OCI-LY7 (cell line): ENCODE measurements at places on chromosomes 6 and 20.

GRCh38 chr6:53340536-53340935, 8.2 kb downstream of the ELOVL5 start:
- DNase-seq: no peak

DNA sequence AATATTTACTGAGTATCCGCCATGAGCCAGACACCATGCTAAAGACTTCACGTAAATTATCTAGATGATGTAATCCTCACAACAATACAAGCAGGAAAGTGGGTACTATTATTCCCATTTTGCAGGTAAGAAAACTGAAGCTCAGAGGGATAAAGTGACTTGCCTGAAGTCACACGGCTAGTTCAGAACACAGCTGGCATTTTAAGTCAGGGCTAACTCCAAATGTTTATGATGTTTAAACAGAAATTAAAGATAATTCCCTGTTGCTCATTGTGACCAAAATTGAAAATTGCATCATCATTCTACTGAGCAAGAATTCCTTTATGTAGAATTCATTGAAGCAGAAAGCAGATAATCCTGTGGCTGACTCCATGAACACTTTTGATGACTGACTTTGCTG, 71.3 kb upstream of the STXBP5 start:
- DNase-seq: no peak

DNA sequence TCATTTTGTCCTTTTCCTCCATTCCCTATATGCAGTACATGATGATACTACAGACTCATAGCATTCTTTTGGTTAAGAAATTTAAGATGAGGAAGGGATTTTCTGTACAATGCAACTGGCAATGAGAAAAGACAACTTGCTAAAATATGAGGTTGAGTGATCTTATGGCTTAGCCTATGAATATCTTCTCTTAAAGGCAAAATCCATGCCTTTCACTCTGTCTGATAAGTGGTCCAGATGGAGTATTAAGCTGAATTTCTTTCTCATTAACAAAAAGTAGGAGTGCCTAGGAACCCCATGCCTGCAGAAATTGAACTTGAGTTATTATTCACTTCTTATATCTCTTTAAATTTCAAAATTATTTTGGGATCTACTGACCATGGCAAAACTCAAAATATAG, 135.3 kb downstream of the GRIK2 start:
- no peak for DNase-seq

DNA sequence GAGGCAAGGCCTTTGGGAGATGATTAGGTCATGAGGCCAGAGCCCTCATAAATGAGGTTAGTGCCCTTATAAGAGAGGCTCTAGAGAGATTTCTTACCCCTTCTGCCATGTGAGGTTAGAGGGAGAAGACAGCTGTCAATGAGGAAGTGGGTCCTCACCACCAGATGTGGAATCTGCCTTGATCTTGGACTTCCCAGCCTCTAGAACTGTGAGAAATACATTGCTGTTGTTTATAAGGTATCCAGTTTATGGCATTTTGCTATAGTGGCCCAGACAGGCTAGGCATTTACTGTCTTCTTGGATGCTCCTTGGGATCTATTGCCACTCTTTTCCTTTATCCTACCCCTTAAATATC, 57.1 kb upstream of the CITED2 start:
- no peak for DNase-seq

DNA sequence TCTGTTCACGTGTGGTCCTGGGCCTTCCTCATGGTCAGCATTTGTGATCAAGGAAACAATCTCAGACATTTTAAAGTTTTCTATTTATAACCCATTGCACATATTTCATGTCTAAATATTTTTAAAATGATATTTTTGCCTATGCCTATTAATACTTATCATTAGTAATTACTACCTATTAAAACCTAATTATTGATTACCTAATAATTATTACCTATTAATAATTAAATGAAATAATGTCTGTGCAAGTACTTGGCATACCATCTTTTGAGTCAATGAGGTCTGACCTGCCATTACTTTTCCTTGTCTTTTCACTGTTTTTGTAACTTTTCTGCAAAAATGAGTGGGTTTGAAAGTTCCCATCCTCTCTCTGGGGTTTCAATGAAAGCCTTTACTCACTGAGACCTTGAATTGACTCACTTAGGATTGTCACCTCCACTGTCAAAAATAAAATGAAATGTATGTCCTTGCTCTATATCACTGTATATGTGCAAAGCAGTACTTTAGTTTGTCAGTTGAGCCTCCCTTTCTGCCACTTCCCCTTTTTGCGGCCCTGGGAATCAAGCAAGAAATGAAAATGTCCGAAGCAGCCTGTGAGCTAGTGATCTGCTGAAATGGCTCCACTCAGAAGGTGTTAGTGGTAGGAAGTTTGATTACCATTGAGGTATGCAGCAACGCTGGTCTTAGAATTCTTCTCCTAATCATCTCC, 87.8 kb downstream of the L3MBTL3 start:
- no peak for DNase-seq

- DNase-seq: no peak
These were observed 7.1 kb downstream of the ALDH5A1 start for GRCh38 chr6:24501914-24502313.

DNA sequence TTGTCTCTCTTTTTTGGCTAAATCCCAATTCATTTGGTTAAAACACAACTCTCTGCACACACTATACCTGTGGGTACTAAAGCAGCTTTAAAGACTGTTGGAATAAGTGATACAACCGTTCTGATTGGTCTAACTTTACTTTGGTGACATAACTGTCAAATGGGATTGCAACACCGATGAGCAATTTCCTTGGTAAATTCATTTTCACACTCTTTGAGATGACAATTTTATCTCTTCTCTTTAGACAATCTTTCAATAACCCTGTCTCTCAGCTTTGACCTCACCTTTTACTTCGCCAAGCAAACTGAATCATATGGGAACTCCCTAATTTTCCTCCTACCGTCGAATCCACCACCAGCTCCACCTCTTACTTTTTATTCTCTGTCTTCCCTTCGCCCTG, 60.8 kb downstream of the ECT2L start:
- no peak for DNase-seq

DNA sequence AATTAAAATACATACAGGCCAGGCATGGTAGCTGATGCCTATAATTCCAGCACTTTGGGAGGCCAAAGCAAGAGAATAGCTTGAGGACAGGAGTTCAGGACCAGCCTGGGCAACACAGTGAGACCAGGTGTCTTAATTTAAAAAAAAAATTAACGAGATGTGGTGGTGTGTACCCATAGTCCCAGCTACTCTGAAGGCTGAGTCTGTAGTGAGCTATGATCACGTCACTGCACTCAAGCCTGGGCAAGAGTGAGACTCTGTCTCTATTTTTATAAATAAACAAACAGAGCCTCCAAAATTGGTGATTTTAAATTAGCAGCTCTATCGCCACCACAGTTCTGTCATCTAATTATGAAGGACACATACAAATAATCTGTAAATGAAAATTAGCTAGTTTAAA, 37.9 kb downstream of the ABHD12 start:
- DNase-seq: no peak

DNA sequence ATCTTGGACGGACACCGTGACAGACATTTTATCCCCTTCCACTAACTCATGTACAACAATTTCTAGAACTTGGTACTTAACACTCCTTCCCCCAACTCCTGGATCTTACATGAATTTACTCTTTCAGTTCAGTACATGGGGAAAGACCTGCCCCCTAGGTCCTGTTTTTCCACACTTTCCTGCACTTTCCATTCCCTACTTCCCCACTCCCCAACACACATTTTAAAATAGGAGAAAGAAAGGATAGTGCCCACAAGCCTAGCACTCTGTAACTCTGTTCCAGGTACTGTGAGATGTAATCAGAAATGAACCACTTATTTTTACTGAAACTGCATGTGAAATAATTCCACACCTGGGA, 1.3 kb downstream of the ADGRG6 start:
- no peak for DNase-seq

DNA sequence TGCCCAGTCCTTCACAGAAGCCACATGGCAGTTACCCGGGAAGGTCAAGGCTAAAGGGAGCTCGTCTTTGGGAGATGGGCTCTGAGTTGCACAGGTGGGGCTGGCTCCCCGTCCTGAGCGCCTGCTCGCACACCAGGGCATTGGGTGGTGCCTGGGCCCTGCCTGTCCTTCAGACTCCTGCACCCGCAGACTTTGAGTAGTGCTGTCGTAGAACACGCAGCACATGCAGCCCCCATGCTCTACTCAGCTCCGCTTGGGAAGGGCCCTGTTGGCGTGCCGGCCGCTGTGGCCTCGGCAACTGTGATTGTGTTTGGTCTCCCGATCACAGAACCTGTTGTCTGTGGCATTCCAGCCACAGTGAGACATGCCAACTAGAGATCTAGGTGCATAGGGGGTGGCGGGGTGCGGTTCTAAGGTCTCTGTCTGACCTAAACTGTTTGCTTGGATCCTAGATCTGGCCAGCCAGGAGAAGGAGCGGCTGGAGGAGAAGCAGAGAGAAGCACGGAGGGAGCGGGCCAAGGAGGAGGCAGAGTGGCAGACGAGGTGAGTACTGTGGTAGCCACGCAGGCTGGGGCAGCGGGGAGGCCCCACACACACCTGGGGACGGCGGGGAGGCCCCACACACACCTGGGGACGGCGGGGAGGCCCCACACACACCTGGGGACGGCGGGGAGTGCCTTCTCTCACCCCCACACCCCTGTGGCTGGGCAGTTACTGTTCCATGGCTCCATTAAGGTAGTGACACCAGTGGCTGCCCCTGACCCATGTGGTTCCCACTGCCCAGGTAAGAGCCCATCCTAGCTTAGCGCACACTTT, 11.3 kb upstream of the ADRM1 start:
- no peak for DNase-seq

GRCh38 chr6:5214570-5215052, 46.1 kb downstream of the LYRM4 start:
- peak; percentile 12 for DNase-seq

- no peak for DNase-seq
These were observed 1153.3 kb upstream of the EYS start for GRCh38 chr6:66860328-66860727.

DNA sequence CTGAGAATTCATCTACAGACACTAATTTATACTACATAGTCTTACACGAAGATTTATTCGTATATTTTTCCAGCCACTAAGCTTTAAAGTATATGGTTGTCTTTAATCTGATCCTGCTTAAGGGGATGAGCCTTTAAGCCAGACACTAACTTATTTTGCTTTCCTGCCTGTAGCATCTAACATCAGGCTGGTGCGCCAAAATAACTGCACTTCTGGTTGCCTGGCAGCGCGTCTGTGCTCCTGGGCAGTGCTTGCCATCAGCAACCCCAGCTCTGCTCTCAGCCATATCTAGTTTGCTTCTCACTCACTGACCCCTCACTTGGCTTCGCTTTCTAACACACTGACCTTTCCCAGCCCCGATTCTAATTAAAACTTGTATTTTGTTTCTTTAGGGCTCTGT, 21.8 kb downstream of the HMGCLL1 start:
- no peak for DNase-seq

- no peak for DNase-seq
These were observed 61.4 kb upstream of the TNFAIP3 start for GRCh38 chr6:137805622-137806021.

- peak; percentile 52 for DNase-seq
These were observed 245.1 kb downstream of the CDH4 start for GRCh38 chr20:61497029-61497627.

- DNase-seq: no peak
These were observed 29.8 kb downstream of the GFOD1 start for GRCh38 chr6:13457577-13457976.

DNA sequence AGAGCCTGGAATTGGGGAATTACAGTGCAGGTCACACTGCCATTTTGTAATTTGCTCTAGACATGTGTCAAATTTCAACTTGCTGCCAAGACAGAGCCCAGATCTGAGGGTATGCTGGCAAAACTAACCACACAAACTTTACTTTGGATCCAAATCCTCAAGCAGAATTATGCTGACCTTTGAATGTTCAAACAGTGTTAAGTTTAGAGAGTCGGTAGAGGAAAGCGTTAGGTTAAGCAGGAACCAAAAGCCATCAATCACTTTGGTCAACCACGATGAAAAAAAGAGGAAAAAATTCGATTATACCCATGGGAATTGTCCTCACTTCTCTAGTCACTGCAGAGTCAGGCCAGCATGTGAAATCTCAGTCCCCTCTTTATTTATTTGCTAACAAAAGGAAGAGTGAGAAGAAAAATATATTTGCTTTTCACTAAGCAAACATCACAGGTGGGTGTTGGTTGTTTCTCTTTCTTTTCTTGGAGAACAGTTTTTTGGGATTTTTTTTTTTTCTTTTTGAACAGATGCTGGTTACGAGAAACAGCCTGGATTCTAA, 105.1 kb upstream of the ADGRF1 start:
- DNase-seq: no peak

GRCh38 chr6:129894921-129895320, 33.8 kb upstream of the TMEM244 start:
- DNase-seq: no peak

GRCh38 chr6:148990403-148990802, 243.6 kb downstream of the UST start:
- DNase-seq: no peak
